ENCODE measurements at places on chromosomes 2 and 18.

GRCh38 chr2:234979204-234980167, 27.7 kb downstream of the SH3BP4 start:
- no peak for DNase-seq
- H3K36me3 ChIP-seq: peaks cover 26% of the 10 kb centered on the region
- H3K4me1 ChIP-seq: peaks cover 81% of the 10 kb centered on the region
- no peak overlapping the region for H3K4me3 ChIP-seq

DNA sequence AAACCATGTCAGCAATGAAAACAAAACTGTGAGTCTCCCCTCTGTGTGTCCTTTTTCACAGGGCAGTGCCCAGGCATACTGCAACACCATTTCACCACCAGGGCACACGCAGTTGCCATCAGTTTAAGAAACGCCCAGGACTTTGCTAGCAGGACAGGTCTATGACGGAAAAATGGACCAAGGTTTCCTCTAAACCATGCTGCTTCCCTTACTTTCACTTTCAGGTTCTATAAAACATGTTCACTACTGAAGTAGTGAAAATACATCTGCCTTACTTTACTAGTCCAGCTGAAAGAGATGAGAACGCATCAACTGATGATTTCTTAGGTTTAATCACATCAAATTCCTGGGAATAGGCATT, 110.5 kb downstream of the TCF4 start:
- peak overlapping the region; percentile 51 for H3K27ac ChIP-seq
- DNase-seq: no peak
- no peaks in the 10 kb centered on the region for H3K27me3 ChIP-seq
- H3K4me1 ChIP-seq: peaks cover 43% of the 10 kb centered on the region
- H3K4me3 ChIP-seq: no peak overlapping the region
- H3K36me3 ChIP-seq: peaks cover 41% of the 10 kb centered on the region

DNA sequence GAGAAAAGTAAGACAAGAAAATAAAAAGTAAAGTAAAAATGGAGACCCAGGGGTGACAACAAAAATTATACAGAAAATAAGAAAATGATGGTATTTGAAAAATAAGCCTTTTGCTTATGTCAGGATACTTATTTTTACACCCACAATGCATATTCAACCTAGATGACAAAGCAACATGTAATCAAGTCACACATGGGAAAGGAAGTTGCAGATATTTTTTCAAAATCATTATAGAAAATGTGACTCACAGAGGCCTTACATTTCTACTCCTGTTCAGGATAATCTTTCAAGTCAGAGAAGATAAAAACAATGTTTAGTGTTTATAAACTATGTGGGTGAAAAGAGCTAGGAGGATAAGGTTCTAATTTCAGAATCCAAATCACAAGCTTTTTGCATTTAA, 275.3 kb upstream of the UBE2E3 start:
- H3K36me3 ChIP-seq: no peaks in the 10 kb centered on the region
- H3K27ac ChIP-seq: no peak overlapping the region
- no peak overlapping the region for H3K4me3 ChIP-seq
- no peaks in the 10 kb centered on the region for H3K4me1 ChIP-seq
- DNase-seq: no peak

GRCh38 chr2:63189026-63189425, 138.4 kb downstream of the OTX1 start:
- H3K27ac ChIP-seq: no peak overlapping the region
- H3K4me3 ChIP-seq: no peak overlapping the region
- no peaks in the 10 kb centered on the region for H3K27me3 ChIP-seq
- peak; percentile 29 for DNase-seq
- H3K4me1 ChIP-seq: no peaks in the 10 kb centered on the region

- peaks cover 18% of the 10 kb centered on the region for H3K4me1 ChIP-seq
- no peak overlapping the region for H3K4me3 ChIP-seq
- peaks cover 5% of the 10 kb centered on the region for H3K27me3 ChIP-seq
- no peak for DNase-seq
Measured at GRCh38 chr2:235701206-235701981, 207.6 kb downstream of the AGAP1 start.

- peak overlapping the region; percentile 99 for H3K4me3 ChIP-seq
- H3K27ac ChIP-seq: no peak overlapping the region
- DNase-seq: no peak
Measured at GRCh38 chr2:86107031-86107430, 996 bp downstream of the PTCD3 start.

DNA sequence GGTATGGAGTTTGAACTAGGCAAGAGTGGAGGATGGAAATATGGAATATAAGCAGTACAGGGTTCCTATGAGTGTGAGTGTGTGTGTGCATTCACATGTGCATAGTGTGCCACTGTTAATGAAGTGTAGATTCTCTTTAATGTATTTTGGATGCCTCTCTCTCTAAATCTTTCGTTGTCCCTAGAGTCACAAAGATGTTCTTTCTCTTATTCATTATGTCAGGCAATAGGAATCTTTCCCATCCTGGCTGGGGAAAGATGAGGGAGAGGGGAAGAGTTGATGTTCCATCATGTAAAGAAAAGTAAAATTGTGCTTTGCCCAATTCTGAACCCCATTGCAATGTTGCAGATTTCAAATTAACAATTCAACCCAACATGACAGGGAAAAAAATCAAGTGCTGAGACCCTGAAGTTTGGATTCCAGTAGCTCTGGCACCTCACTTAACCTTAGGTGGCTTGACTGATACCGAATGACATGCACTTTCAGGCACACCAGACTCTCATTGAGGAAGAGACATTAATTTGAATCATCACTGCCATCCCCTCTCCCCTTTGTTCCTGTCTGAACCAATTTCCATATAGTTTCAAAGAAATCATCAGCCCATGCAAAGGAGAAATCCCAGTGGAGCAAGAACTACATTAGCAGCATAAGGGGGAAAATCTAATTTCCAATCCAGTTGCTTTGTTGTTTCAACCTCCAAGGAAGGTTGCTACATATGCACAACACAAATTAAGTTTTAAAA, 28.0 kb downstream of the KLF7 start:
- no peak for DNase-seq
- H3K27me3 ChIP-seq: no peaks in the 10 kb centered on the region
- peaks cover 7% of the 10 kb centered on the region for H3K36me3 ChIP-seq
- H3K27ac ChIP-seq: peak overlapping the region; percentile 53
- peaks cover 95% of the 10 kb centered on the region for H3K4me1 ChIP-seq

DNA sequence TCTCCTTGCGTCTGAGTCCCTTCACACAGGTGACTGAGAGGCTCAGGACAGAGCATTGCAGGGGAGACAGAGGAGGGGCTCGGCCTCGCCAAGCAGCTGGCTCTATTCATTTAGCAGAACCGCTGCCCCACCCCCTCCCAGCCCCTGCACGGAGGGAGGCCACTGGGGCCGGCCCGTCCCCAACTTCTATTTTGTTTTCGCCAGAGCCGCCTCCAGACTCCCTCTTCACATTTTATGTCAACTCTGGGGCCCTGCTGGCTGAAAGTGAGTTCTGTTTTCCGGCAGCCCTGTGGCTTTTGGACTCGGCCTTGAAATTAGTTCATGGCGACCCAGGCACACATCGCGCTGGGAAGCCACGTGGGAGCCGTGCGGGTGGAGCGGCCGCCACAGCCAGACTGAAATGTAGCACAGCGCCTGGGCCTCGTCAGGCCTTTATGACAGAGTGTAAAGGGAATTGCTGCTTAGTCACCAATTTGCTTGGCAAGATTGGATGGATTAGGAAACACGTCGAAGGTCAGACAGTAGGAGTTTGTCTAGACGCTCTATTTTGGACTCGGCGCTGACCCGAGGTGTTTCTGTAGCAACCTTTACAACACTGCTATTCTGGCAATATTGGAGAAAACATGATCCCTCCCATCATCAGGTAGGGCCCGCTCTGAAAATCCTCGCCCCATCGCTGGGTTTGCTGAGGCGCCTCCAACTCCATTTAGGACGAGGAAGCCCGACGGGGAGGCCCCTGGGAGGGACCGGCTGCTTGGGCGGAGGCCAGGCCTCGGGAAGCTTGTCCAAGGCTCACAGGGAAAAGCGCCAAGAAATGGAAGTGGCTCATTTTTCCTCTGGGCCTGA, 90.7 kb upstream of the CTDP1 start:
- H3K27ac ChIP-seq: peak overlapping the region; percentile 54
- H3K4me1 ChIP-seq: peaks cover 26% of the 10 kb centered on the region
- H3K4me3 ChIP-seq: no peak overlapping the region
- DNase-seq: peak; percentile 29

- no peak for DNase-seq
- peaks cover 3% of the 10 kb centered on the region for H3K27me3 ChIP-seq
- H3K36me3 ChIP-seq: no peaks in the 10 kb centered on the region
- no peak overlapping the region for H3K4me3 ChIP-seq
- peaks cover 44% of the 10 kb centered on the region for H3K4me1 ChIP-seq
- H3K27ac ChIP-seq: no peak overlapping the region
Measured at GRCh38 chr2:233064530-233065199, 4.5 kb downstream of the INPP5D start.

DNA sequence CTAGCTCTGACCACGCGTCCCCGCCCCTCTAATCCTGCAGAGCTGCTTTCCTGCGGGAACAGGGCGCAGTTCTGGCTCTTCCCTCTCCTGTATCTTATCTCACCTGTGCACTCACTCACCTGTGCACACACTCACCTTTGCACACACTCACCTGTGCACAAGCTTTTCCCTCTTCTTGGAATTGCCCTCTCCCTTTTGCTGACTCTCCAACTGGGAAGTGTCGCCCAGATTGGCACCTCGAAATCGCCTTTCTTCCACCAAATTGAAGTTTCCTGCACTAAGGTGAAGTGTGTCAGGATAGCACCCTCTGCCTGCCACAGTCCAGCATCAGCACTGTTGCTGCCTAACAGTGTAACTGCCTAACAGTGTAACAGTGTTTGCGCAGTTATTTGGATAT, 566 bp upstream of the CMPK2 start:
- H3K36me3 ChIP-seq: no peaks in the 10 kb centered on the region
- peak; percentile 30 for DNase-seq
- H3K27me3 ChIP-seq: peaks cover 68% of the 10 kb centered on the region
- peaks cover 13% of the 10 kb centered on the region for H3K4me1 ChIP-seq

DNA sequence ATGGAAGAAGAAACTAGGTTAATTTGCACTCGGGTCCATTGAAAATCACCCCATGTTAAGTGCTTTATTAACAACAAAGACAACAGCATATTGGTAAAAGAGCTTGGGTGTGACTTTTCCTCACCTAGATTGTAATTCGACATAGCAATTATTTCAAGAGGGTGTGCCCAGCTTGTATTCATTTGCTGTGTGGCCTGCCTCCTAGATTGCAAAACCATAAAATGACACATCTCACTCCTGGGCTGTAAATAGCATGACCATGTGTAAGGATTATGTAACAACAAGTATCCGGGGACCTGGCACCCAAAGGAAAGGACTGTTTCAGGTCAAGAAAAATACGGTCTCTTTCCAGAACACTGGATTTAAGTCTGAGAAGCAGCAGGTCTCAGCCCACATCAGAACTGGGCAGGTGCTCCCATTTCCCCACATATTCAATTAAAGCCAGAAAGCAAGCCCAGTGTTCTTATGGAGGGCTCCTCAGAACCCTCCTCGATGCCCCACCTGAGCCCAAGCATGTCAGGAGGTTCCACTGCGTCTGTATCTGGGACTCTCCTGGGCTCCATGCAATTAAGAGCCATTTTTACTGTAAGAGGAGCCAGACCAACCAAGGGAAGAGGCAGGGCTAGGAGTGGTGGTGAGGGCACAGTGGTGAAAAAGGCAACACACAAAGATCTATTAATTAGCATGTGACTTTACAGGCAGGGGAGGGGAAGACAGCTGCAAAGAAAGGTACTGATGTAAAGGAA, 39.2 kb downstream of the MREG start:
- H3K4me1 ChIP-seq: peaks cover 26% of the 10 kb centered on the region
- H3K4me3 ChIP-seq: no peak overlapping the region
- H3K36me3 ChIP-seq: peaks cover 32% of the 10 kb centered on the region
- DNase-seq: no peak

DNA sequence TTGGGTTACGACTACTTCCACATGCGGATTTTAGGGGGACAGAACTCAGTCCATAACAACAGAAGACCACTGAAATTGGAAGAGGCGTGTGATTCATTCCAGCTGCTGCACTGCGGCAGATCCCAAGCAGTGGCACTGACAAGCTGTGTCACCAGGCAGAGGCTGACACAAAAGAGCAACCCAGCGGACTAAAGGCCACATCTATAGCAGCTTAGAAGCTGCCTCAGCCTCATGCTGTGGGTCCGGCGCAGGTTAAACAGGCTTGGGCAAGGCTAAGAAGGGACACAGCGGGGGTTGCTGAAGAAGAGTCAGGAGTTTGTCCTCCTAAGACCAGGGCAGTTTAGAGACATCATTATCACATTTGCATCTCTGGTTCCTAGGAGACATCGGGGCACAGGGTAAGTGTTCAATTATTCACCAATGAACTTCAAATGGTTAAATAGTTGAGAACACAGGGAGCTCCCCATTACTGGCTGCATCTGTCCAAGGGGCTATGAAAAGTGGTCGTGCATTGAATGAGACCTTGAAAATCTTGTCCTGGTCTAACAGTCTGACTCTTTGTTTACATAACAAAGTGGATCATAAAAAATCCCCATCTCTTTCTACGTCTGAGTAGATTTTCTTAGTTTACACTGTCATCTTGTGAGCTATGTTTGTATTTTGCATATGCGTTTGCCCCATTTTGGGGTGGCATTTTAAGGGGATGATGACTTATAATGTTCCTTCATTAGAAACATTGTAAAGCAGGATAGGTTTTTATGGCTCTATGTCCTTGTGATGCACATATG, 162.3 kb upstream of the TRIB2 start:
- peak overlapping the region; percentile 23 for H3K27ac ChIP-seq
- H3K36me3 ChIP-seq: no peaks in the 10 kb centered on the region
- H3K4me3 ChIP-seq: no peak overlapping the region
- DNase-seq: no peak

DNA sequence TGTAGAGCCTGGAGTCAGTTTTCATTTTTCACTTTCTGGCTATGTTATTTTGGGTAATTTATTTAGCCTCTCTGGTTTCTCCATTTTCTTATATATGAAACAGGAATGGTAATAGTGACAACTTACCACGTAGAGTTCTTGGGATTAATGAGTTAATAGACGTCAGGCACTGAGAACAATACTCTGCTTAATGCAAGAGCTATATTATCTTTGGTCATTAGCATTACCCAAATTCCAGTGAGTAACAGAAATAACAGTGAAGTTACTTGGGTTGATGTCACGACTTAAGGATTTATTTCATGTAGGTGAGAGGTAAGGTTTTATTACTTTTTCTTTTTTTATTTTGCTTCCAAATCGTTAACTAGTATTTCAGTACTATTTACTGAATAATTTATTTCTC, 601.0 kb upstream of the GCFC2 start:
- H3K4me3 ChIP-seq: no peak overlapping the region
- no peak for DNase-seq
- no peaks in the 10 kb centered on the region for H3K36me3 ChIP-seq
- no peaks in the 10 kb centered on the region for H3K27me3 ChIP-seq
- H3K27ac ChIP-seq: no peak overlapping the region

DNA sequence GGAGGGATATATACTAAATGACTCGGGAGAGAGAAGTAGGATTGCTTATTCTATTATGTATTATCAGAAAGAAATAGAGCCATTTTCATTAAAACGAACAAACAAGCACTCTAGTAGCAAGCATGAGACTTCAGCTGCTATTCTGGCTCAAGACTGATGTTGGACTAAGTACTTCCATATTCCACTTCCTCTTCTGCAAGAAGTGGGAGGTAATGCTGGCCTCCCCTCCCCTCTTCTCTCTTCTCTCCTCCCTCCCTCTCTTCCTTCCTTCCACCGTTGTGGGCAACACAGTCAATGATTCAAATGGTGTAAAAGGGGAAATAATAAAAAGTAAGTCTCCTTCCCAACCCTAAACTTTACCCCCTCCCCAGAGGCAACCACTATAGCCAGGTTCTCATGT, 62.6 kb downstream of the EMX1 start:
- no peak for DNase-seq
- no peak overlapping the region for H3K27ac ChIP-seq
- H3K27me3 ChIP-seq: peaks cover 10% of the 10 kb centered on the region
- H3K4me3 ChIP-seq: no peak overlapping the region

- peak; percentile 29 for DNase-seq
- peak overlapping the region; percentile 74 for H3K27ac ChIP-seq
- peaks cover 11% of the 10 kb centered on the region for H3K36me3 ChIP-seq
- H3K4me3 ChIP-seq: no peak overlapping the region
Measured at GRCh38 chr2:239944694-239945551, 80.2 kb downstream of the NDUFA10 start.

All from nephron progenitor cell (in vitro differentiated cells).